ENCODE measurements at places on chromosomes 11 and 22.

- DNase-seq = no peak
Measured at GRCh38 chr11:3092603-3093141, 35.4 kb upstream of the CARS1 start.

GRCh38 chr11:106216281-106216680, 138.8 kb downstream of the AASDHPPT start:
- DNase-seq = no peak

DNA sequence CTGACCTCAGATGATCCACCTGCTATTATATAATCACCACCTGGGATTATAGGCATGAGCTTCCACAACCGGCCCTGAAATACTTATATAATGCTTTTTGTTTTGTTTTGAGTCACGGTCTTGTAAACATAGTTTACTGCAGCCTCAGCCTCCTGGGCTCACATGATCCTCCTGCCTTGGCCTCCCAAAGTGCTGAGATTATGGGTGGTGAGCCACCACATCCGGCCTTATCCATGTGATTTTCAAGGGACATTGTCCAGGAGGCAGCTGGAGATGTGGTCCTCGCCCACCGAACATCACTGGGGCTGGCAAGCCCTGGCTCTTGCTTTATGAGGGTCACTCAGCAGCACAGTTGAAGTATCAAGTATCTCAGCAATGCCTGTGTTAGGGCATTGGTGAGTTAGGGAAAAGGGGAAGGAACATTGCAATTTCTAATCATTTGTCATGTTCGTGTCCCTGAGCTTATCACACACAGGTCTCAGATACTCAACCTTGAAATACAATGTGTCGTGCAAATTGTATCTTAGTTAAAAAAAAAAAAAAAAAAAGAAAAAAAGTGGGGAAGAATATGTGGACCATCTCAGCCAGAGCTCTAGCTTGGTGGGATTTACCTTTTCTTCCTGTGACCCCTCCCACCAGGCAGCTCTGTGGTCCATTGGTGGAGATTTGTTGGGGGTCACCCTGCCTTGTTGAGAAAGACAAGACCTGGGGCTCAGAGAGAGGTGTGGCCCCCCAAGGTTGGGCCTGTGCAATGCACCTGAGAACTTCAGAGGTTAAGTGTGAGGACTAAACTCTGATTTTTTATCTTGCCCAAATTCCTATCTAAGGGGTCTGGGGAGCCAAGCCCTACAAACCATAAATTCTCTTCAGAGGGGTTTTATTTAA, 40.4 kb upstream of the MAPK1 start:
- DNase-seq = no peak

- DNase-seq = no peak
Measured at GRCh38 chr11:35847473-35847872, 96.4 kb upstream of the LDLRAD3 start.

GRCh38 chr11:64285885-64286800, 495 bp downstream of the GPR137 start:
- DNase-seq = no peak

DNA sequence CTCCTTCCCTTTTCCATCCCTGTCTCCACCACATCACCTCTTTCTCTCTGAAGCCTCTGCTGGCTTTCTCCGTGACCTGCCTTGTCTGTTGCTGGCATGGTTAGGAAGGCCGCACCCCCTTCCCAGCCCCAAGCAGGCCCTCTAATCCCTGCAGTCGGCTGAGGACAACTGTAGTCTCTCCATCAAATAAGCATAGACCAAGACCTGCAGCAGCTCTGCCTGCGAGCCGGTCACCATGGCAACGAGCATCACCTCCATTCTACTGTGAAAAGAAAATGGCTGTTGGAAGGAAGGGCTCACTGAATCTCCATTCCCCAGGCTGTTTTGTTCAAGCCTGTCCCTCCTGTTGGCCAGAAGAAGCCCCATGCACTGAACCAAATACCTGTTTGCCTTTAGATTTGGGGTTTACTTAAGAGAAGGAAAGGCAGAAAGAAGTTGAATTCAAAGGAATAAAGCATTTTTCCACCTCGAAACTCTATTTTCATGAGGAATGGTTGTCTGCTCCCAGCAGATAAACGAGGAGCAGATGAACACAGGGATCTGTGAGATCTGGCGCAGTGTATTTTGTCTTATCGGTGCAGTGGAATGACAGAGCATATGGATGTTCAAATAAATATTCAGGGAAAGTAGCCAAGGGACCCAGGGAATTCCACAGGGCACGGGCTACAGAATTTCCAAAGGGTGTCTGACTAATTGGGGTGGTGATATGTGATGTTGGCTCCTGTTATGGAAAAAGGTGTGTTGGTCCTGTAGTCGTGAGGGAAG, 113.1 kb upstream of the TTC12 start:
- DNase-seq = no peak

DNA sequence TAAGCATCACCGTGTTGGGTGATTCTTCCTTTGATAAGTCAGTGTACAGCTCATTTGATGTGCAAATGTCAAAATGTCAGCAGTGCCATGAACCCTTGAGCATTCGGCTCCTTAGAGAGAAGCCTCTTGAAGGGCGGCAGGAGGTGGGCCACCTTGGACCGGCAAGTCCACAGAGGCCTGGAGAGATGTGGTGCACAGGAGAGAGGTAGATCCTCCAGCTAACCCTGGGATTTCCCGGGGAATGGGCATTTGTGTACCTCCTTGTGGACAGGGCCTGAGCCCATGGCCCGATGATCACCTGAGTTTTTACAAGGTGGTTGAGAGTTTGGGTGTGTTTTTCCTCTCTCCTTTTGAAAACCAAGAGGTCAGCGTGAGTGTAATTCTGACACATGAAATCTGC, 133.2 kb upstream of the RCN1 start:
- DNase-seq = no peak

DNA sequence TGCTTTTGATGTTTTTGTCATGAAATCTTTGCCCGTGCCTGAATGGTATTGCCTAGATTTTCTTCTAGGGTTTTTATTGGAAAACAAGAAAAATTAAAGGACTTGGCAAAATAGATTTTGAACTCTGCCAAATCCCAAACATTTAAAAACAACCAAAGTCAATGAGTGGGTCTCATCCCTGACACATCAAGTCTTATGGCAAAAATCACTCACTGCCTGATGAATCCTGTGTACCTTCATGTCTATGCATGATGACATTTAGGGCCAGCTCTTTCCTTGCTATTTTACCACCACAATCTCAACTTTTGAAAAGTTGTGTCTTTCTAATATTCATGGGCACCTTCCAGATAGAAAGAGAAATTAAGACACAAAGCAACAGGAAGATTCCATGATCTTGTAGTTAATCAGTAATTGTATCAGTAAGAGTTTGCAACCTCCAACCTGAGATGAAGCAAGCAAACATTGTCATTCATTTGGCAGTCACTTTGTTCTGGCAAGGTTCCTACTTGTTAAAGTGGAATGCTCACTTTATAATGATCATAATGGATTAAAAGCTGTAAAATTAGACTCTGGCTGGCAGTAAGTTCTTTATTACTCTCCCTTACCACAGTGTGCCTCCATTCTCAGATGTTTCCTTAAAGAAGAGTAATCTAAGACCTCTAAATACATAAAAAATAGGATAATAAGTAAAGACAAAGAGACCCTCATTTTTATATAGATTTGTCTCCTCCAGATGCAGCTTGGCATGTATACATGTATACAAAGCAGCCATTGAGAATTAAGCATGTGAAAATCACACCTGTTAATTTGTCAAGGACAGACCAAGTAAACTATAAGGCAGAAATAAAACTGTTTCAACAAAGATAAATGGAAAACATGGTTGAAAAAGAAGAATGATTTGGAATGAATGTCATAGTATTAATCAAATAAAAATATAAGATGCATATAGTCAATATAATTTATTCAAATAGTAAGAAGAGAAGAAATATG, 51.6 kb downstream of the ETS1 start:
- no peak for DNase-seq

DNA sequence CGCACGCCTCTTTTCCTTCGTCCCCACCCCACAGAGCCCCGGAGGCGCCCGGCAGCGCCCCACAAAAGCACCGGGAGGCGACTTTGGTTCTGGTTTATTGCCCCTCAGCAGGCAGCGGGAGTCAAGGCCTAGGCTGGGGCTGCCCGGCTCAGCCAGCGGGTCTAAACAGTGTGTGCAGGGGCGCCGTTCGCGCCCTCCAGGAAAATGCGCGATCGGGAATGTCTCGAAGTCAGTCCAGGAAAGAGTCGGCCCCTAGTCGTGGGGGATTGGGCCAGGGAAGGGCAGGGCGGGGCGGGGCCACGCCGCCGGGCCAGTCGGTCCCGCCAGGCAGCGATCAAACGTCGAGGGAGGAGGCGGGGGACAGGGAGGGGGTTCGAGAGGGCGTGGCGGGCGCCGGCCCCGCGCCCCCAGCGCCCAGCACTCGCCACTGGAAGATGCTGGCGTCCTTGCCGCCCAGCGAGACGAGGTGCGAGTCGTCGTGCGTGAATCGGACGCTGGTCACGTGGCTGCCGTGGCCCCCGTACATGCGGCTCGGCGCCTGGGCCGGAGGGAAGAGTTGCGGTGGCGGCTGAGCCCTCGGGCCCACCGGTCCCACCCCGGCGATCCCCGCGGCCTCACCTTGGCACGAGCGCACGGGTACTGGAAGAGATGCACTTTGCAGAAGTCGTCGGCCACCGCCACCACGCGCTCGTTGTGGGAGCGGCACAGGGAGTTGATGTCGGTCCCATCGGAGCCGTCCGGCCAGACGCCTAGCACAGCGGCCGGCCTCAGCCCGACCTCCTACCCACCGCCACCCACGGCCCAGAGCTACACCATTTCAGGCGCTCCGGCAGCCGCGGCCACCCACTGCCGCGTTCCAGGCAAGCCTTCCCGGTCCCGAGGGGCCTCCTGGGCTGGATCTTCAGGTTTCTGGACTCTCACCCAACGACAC, 741 bp upstream of the MTA2 start:
- no peak for DNase-seq

DNA sequence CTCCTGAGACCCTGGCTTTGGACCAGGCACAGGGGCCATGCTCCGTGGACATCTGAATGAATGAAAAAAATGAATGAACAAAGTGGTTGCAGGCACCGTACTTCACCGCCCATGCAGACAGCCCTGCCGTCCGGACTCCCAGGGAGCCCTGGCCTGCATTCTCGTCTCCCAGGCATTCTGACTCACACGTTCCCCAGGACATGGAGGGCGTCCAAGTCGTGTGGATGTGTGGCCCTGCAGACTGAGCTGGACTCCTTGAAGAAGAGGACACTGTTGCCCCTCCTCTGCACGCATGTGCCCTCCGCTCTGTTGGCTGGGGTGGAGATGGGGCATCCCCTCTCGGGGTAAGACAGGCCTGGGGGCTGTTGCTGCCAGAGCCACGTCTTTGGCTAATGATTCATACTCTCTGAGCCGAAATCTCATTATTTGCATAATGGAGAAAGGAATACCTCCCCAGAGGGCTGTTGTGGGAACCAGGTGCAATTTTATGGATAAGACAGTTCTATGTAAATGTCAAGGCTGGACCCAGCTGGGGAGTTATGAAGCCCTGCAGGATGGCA, 49.7 kb downstream of the RTL6 start:
- no peak for DNase-seq

GRCh38 chr11:57477507-57478189, 17.3 kb downstream of the RTN4RL2 start:
- no peak for DNase-seq

GRCh38 chr11:133078012-133078411, 454.3 kb downstream of the OPCML start:
- no peak for DNase-seq

- DNase-seq = no peak
Measured at GRCh38 chr11:11856638-11857037, 14.9 kb downstream of the USP47 start.

GRCh38 chr11:76008474-76008873, 193.5 kb downstream of the UVRAG start:
- DNase-seq = no peak

- DNase-seq = no peak
Measured at GRCh38 chr11:4748438-4748837, 21.3 kb downstream of the OR51F1 start.

DNA sequence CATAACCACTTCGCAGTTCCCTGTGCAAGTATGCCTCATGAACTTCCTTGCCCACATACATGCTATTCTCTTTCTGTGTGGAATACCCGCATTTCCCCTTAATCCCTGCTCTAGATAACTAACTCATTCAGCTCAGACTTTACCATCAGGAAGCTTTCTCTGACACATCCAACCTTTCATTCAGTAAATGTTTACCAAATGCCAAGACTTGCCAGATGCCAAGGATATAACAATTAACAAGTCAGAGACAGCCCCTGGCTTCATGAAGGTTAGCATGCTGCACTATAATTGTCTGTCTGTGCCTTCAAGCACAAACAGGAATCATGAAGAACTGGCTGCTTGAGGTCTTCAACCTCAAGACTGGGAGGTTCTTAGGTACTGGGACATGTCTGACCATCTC, 71.2 kb upstream of the GDPD4 start:
- DNase-seq = no peak
